Fibroblast of skin of right quadriceps (primary cell): ENCODE measurements at places on chromosomes 16 and 17.
A peak's percentile ranks its signal among the peaks of the same experiment; 100 is the strongest.

GRCh38 chr16:28845293-28845692 is 855 bp downstream of the TUFM start:
- no peak for DNase-seq

DNA sequence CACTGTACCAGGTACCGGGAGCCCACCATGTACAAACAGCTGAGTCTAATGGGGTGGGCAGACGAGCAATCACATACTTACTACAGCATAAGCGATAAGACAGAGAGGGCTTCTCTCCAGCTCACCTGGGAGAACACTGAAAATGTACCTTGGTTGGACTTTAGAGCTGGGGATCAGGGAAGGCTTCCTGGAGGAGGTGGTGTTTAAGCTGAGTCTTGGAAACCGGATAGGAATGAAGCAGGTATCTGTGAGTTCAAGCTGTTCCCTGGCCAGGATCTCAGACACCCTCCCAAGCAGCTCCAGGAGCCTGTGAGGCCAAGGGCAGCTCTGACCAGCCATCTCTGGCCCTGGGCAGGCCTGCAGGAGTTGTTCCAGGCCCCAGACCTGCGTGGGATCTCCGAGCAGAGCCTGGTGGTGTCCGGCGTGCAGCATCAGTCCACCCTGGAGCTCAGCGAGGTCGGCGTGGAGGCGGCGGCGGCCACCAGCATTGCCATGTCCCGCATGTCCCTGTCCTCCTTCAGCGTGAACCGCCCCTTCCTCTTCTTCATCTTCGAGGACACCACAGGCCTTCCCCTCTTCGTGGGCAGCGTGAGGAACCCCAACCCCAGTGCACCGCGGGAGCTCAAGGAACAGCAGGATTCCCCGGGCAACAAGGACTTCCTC is 8.0 kb upstream of the SERPINF1 start:
- DNase-seq, result no peak

- peak; percentile 66 for DNase-seq
Measured at GRCh38 chr16:69520800-69521602, 44.8 kb upstream of the NFAT5 start.

- no peak for DNase-seq
Measured at GRCh38 chr17:81132770-81133723, 32.3 kb upstream of the PVALEF start.

- DNase-seq, result peak; percentile 14
Measured at GRCh38 chr17:27323538-27324215, 29.8 kb downstream of the WSB1 start.

GRCh38 chr16:35747658-35748455 is 2288.4 kb downstream of the TP53TG3F start:
- no peak for DNase-seq

DNA sequence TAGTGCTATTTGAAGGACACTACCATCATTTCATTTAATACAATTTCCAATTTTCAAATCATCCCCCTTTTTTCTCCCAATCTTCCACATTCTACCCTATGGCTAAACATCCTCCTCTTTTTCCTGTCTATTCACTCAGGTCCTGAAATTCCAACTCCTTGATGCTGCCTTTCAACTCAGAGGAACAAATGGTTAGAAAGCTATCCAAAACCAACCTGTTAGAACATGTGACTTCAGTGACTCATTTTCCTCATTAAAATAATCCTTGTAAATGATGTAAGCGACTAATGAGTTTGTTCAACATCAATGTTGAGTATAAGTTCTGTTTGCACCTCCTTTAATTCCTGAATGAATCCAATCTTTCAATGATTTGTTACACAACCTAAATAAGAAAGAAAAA is 5.5 kb downstream of the PSMD12 start:
- no peak for DNase-seq

- DNase-seq, result peak; percentile 62
Measured at GRCh38 chr16:53465606-53466280, 31.5 kb downstream of the RBL2 start.

DNA sequence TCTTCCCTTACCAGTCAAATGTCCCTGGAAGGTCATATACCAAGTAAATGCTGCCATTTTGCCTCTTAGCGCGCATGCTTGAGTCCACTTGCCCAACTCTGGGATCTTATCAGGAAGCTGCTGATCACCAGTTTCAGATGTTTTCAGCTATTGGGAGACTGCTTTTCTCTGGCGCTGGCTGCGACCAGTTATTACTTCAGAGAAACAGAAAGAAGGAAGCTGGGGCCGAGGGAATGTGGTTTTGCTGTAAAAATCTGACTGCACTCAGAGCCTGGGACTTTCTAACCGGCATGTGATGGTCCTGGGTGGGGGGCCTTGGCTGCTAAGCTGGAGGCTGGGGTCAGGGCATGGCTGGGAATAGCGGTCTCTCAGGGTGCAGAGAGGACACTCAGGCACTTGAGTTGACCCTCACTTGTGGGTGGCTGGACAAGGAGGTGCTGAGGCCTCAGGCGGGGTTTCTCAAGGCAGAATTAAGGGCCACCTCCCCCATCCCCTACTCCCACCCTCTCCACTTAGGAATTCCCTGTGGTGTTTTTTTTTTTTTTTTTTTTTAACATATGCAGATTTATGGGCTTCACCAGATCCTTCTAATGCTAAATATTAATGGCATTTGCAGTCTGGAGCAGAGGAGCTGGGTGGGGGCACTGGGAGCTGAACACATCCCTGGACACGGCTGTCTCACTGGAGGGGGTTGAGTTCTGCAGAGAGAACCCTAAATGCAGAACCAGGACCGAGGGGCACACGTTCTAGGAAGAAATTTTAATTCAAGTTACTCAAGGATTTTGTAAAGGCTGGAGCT is 145.8 kb downstream of the CYLD start:
- no peak for DNase-seq

- DNase-seq, result no peak
Measured at GRCh38 chr16:3007957-3008689, 4.6 kb upstream of the CLDN9 start.

DNA sequence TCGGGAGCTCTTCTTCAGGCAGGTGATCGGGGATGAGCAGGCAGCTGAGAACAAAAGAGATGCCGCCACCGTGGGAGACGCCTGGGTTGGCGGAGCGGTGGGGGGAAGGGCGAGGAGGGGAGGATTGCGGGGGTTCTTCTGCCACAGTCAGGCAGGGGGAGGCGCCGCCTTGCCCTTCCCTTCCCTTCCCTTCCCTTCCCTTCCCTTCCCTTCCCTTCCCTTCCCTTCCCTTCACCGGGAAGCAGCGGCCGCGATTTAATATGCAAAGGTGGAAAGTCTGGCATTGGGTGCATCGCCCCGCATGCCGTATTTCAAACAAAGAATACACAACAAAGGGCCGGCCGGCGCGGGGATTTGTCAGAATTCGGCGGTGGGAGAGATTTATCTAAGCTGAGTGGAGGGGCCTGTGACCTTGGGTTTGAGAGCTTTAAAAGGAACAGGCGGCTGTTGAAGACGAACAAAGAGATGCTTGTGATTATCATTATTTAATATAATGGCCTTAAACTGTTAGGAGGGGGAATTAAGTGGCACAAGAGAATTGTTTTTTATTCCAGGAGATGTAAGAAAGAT is 262.3 kb upstream of the TNRC6C start:
- no peak for DNase-seq

DNA sequence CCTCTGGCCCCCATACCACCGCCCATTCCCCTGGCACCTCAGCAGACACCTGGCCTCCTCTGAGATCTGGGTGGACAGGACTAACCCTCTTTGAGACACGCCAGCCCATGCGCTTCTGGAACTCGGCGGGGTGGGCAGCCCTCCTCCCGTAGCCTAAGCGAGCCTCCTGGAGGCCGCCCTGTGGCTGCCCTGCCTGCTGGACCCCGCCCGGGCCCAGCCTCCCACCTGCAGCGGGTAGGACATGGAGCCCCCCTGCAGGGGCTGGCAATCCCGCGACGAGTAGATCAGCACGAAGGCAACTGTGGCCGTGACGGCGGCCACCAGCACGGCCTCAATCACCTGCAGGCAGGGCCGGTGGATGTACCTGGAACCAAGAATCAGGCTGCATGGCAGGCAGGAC is 8.2 kb upstream of the CCDC154 start:
- DNase-seq, result no peak

GRCh38 chr17:9185688-9186284 is 164.5 kb downstream of the NTN1 start:
- DNase-seq, result no peak

- no peak for DNase-seq
Measured at GRCh38 chr16:75217389-75217851, 1.4 kb upstream of the CTRB1 start.

- no peak for DNase-seq
Measured at GRCh38 chr16:57818377-57819064, 16.2 kb upstream of the KIFC3 start.

DNA sequence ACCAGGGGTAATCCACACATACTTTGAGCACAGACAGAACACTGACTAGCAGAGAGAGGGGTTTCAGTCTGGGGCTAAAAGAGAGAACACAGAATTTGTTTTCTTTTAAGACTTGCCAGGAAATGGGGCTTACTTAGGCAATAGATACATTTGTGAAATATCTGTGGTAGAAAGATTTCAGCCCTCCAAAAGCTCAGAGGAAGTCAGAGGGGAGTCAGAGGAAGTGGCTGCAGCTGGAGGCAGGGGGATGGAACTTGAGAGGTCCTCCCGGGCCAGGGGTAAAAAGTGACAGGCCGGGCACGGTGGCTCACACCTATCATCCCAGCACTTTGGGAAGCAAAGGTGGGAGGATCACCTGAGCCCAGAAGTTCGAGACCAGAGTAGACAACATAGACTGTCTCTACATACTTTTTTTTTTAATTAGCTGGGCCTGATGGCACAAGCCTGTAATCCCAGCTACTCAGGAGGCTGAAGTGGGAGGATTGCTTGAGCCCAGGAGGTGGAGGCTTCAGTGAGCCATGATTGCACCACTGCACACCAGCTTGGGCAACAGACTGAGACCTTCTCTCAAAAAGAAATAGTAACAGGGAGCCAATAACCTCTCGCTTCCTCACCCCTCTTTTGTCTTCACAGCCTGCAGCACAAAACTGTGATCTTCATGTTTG is 49.9 kb downstream of the NLRC5 start:
- peak; percentile 89 for DNase-seq

GRCh38 chr16:56400458-56400857 is 24.9 kb downstream of the AMFR start:
- DNase-seq, result no peak

DNA sequence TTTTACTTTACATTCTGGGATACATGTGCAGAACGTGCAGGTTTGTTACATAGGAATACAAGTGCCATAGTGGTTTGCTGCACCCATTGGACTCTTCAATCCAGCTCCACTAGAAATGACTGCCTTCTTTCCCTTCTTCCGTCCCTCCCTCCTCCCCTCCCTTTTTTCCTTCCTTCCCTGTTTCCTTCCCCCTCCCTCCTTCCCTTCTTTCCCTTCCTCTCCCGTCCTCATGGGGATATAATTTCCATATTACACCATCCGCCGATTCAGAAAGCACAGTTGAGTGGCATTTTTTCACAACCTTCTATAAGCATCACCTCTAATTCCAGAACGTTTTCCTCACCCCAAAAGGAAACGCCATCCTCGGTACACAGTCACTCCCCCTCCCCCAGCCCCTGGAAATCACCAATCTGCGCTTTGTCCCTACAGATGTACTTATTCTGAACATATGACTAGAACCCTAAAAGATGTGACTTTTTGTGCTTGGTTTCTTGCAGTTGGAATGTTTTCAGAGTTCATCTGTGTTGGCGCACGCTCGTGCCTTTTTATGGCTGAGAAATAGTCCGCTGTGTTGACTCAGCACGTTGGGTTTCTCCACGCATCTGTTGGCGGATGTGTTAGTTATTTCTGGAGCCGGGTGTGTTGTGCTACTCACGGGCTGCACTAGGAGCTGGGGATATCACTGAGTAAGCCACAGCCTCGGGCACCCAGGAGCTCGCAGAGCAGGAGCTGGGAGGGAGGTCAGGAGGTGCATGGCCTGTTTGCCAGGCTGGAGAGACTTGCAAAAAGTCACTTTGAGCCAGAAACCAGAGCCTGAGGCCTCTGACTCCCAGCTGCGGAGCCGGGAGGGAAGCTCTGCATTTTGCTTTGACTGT is 336.4 kb downstream of the SEC14L1 start:
- peak; percentile 98 for DNase-seq

DNA sequence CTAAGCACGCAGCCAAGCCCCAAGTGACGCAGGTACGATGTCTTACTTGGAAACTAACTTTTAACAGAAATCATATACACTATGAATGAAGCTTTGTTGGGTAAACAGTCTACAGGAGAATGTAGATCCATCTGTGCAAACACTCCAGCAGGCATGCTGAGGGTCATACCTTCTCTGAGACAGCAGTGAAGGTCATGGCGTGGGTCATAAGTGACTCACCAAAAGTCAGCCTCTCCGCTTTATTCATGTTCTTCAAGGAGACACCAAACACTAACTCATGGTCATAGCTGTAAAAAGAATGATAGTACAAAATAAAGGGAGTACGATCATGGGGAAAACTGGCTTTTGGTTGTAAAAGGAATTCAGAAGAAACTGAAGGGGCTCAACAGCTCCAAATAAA is 20.6 kb downstream of the BLMH start:
- no peak for DNase-seq

DNA sequence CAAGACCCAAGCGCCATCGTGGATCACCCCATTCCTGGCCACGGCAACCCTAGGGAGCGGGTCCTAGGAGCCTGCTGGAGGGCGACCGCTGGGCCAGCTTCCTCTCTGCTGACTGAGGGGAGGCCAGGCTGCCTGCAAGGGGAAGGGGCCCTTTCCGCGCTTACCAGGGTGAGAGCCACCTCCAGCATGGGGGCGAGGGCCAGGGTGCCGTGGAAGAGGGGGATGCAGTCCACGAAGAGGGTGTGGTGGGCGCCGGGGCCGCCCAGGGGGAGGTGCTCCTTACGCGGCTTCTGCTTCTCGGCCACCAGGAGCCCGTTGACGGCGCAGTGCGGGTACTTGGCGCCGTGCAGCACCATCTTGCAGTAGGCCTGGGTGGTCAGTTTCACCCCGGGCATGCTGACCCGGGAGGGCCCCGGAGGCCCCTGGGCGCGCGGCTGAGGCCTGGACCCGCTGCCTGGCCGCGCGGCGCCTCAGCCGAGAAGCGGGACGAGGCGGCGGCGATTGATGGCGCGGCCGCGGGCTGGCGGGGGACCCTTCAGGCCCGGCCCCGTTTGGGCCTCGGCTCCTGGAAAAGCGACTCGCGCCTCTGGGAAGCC is 345 bp downstream of the EMC8 start:
- DNase-seq, result no peak

GRCh38 chr17:39600997-39601597 is 6.6 kb downstream of the NEUROD2 start:
- DNase-seq, result no peak
